Activated CD4-positive, alpha-beta T cell treated with anti-CD3 and anti-CD28 coated beads, Interleukin-10, Interleukin-2, amounts not matched to agents 100 ng/mL and 50 ng/mL, durations not matched to agents 16 hours and 8 hours (primary cell): ENCODE measurements at places on chromosomes 11 and 22.

DNA sequence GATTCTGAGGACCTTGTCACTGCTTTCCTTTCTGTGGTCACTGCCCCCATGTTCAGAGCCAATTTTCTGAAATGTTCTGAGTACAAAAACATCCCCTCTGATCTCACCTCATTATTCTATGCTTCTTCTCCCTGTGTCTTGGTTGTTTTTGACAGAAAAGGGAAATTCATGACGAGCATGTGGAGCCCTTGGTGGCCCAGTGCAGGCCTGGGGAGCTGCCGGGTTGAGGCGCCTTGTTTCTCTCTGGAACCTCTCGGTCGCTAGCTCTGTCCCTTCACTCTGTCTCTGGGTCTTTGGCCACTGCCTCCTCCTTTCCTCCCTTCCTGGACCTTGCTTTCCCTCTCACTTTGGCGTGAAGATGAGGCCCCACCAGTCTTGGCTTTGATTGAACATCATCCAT is 63.0 kb upstream of the THY1 start:
- DNase-seq, result no peak

- DNase-seq, result peak; percentile 46
Observed at GRCh38 chr22:22666307-22667091, 22.1 kb downstream of the GGTLC2 start.

GRCh38 chr11:16403448-16403803 is 47.1 kb upstream of the SOX6 start:
- no peak for DNase-seq

DNA sequence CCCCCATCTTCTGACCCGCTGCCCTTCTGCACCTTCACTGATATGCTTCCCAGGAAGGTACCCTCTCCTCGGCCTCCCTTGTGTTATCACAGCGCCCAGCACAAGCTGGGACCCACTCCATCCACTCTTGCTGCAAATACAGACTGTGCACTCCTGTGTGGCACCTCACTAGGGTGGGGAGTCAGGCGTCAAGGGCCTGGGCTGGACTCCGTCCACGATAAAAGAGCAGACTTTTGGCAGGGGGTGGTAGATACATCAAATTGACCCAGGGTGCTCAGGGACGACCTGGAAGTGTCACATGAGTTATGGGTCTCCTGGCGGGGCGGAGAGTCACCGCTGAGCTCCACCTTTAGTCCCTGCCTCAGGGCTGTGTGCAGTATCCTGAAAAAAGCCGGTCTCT is 908 bp downstream of the TRPM5 start:
- DNase-seq, result no peak

- no peak for DNase-seq
Observed at GRCh38 chr11:47378836-47379170, 456 bp upstream of the SPI1 start.

GRCh38 chr11:116267146-116267545 is 505.6 kb downstream of the BUD13 start:
- no peak for DNase-seq
